ENCODE measurements at places on chromosomes 6 and 20.

DNA sequence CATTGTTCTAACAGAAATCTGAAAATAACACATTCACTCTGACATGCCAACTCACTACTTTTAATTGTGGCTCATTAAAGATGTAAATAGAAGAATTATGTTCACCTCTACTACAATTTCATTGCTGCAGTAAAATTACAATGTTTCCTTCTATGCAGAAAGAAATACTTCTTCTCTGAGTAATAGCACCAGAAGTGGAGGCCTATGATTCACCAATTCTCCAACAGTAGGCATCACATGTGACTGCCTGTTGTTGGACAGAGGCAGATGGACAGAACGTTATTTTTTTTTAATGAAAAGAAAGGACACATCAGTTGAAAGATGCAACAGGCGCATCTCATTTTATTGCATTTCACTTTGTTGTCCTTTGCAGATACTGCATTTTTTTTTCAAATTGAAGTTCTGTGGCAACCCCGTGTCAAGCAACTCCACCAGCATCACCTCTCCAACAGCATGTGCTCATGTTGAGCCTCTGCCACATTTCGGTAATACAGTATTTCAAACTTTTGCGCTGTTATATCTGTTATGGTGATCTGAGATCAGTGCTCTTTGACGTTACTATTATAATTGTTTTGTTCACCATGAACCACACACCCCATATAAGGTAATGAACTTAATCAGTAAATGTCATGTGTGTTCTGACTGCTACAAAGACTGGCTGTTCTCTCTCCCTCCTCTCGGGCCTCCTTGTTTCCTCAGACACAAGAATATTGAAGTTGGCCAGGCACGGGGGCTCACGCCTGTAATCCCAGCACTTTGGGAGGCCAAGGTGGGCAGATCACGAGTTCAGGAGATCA is 121.4 kb downstream of the ATXN1 start:
- DNase-seq, result peak; percentile 81

DNA sequence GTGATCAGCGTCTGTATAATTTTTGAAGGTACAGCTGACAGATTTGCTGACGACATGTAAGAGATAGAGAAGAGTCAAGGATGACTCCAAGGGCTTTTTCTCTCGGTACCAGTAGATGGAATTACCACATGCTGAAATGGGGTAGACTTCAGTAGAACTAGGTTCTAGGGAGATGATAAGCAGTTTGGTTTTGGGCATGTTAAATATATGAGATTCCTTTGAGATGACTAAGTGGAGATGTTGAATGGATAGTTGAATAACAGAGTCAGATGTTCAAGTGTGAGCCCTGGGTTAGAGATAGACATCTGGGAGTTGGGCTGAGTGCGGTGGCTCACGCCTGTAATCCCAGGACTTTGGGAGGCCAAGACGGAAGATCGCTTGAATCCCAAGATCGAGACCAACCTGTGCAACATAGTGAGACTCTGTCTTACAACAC is 50.0 kb downstream of the PHF20 start:
- peak; percentile 82 for DNase-seq

GRCh38 chr6:53023323-53023722 is 28.2 kb upstream of the GSTA4 start:
- DNase-seq, result no peak

DNA sequence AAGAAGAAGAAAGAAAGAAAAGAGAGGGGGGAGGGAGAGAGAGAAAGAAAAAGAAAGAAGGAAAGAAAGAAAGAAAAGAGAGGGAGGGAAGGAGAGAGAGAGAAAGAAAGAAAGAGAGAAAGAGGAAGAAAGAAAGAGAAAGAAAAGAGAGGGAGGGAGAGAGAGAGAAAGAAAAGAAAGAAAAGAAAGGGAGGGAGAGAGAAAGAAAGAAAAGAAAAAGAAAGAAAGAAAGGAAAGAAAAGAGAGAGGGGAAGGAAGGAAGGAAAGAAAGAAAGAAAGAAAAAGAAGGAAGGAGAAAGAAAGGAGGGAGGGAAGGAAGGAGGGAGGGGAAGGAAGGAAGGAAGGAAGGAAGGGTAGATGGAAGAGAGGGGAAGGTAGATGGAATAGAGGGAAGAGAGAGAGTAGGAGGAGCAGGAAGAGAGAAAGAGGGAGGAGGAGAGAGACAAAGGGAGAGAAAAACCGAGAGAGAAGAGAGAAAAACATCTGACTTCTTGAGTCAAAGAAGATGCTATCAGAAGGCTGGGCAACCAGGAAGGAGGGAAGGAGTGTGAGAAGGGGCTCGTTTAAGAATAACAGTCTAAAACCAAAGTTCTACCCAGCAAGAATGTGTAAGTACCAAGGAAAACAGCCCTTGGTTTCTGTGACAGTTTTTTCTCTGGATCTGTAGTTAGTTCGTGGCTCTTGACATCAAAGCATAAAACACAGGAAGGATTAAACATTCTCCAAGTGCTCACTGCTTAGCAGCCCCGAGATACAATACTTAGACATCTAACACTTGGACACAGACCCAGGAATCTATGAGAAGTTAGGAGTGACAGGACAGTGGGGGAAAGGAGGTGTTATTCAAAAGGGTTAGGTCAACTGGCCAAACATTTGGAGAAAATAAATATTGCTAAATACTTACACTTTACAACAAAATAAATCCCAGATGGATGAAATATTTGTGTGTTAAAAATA is 131.9 kb upstream of the STMND1 start:
- DNase-seq, result peak; percentile 91

GRCh38 chr6:6201200-6201599 is 119.3 kb downstream of the F13A1 start:
- no peak for DNase-seq

- DNase-seq, result no peak
Observed at GRCh38 chr20:36538026-36538722, 3.1 kb upstream of the MYL9 start.

DNA sequence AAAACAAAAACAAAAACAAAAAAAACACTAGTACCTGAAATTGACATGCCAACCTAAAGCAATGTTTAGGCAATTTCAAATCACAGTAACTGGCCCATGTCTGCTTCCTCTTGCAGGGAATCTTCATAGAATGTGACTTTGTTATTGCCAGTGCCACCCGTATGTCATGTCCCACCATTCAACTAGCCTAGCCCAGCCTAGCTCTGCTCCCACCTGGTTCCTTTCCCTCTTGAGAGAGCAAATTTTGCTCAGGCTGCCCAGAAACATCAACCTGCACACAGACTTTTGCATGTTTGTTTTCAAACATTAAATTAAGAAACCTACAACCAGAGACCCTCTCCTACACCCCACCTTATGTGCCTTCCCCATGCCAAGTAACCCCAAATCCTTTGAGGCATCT is 124.8 kb upstream of the SLC2A12 start:
- no peak for DNase-seq

DNA sequence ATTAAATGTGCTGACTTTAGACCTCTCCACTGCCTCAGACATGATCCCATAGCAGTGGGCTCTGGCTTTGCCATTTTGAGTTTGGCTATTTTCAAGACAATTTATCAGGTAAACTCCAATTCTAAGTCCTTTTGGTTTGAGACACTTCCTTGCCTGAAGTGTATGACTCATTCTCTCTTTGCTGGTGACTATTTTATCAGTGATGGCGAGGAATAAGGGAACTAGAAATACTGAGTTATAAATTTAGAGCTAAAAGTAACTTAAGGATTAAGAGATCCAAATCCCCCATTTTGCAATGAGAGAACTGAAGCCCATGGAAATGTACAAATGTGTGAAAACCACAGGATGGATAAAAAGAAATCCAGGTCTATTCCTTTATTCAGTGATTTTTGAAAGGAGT is 30.9 kb upstream of the CD83 start:
- no peak for DNase-seq

DNA sequence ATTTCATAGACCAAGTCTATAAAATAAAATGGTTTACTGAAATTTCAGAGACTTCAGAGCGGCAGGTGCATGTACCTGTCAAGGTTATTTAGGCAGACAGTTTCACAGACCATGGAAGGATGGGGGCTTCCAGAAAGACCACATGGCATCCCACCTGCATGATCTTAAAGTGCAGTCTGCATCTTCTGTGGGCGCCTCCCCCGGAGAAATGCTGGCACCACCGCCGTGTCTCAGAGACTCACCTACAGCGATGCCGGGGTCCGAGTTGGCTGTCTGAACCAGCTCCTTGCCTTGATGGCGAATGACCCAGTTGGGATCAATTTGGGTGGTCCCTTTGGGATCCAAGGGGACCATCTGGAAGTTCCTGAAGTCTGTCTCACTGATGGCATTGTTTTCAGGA is 30.6 kb downstream of the THBS2 start:
- no peak for DNase-seq

GRCh38 chr6:107894809-107895396 is 63.1 kb downstream of the SEC63 start:
- peak; percentile 1 for DNase-seq

DNA sequence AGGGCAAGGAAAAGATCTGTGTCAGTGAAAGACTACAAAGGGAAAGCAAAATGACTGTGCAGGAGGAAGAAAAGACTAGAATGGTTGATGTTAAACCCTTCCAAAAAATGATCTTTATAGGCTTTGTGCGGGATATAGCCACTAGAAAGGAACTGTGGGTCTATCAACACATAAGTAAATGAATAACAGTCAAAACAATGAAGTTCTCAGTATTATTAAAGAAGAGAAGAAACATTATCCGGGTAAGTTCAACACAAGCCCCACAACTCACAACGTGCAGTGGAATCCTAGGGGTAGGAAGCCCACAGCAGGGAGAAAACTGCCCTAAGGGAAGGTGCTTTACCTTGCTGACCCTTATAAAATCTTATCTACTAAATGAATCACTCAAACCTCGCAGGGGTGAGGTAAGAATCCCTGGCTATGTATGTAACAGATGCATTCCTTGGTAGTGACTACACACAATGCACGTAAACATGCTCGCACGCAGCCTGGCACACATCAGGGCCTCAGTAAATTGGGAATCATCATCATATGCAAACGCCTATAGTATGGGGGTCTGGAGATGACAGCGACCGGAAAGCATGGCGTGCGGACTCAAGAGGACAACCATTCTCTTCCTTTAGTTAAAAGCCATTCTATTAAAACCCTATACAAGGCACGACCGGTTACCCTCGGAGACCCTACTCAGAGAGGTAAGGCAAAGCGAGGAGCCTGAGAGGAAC is 11.3 kb downstream of the TFAP2A start:
- peak; percentile 69 for DNase-seq

DNA sequence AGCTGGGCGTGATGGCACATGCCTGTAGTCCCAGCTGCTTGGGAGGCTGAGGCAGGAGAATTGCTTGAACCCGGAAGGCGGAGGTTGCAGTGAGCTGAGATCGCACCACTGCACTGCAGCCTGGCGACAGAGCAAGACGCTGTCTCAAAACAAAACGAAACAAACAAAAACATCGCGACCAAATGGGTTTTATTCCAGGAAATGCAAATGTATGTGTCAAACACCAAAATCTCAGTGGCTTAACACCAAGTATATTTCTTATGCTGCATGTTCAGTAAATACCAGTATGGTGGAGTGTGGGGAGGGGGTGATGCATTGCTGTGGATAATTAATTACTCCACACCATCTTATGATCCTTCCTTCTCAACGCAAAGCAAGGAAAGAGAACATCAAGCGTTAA is 28.1 kb downstream of the ACTR5 start:
- DNase-seq, result no peak

GRCh38 chr20:46483879-46484278 is 29.5 kb downstream of the ZNF334 start:
- no peak for DNase-seq

GRCh38 chr6:5085648-5086293 is 630 bp downstream of the PPP1R3G start:
- peak; percentile 36 for DNase-seq

GRCh38 chr6:45351667-45352066 is 23.5 kb downstream of the RUNX2 start:
- no peak for DNase-seq

DNA sequence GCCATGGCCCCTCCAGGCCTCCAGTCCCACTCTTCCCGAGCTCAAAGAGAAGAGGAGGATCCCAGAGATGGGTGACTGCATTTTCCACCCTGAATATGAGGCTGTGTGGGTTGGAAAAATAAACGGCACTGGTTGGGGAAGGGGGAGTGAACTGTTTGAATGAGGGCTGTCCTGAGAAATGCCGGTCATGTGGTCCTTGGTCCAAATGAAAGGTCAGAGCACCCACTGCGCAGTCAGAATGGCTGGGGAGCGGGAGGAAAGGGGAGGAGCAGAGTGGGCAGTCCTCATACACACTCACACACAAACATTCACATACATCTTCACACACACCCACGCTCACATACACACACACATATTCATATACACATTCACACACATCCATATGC is 83.1 kb downstream of the MRPL14 start:
- no peak for DNase-seq

GRCh38 chr20:19696620-19697019 is 61.4 kb upstream of the RIN2 start:
- no peak for DNase-seq

DNA sequence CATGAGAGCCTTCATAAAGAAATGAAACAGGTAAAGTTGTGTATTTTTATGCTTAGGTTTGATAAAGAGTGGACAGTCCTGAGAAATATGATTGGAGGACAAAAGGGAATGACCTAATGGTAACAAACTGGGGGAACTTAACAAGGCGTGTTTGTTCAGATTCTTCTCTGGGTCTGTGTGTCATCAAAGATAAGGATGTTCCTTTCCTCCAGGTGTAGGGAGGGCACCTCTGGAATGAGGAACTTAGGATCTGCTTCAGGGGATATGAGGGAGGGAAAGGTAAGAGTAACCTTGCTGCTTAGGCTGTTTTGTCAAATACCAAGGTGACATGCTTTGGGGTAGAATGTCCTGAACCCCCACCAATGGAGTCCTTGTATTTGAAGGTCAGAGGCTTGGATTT is 291.9 kb downstream of the KCNQ5 start:
- no peak for DNase-seq

DNA sequence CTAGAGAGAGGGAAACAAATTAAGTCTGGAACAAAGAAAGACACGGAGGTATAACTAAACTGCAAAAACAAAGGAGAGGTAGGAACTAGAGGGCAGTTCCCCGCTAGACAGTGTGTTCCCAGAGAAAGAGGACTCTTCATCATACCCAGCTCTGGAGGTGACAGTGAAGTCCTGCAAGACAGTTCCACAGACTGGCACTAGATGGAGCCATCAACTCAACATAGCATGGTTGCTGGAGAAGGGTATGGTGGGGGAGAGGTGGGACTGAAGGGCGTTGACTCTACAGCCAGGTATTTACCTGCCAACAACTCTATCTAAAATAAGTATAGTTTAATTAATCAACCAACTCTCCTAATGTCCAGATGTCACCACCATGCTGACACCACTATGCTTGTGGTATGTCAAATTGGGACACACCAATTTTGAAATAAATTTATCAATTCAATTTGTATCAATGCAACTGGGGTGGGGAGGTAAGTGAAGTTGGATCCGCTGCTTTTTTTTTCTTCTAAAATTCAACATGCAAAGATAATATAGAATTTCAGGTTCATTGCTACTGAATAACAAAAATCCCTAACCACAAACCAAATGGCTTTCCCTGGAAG is 9.7 kb downstream of the BACH2 start:
- no peak for DNase-seq

GRCh38 chr6:157831424-157832249 is 8.6 kb downstream of the SNX9 start:
- no peak for DNase-seq
